ENCODE measurements at places on chromosomes 6 and 20.

DNA sequence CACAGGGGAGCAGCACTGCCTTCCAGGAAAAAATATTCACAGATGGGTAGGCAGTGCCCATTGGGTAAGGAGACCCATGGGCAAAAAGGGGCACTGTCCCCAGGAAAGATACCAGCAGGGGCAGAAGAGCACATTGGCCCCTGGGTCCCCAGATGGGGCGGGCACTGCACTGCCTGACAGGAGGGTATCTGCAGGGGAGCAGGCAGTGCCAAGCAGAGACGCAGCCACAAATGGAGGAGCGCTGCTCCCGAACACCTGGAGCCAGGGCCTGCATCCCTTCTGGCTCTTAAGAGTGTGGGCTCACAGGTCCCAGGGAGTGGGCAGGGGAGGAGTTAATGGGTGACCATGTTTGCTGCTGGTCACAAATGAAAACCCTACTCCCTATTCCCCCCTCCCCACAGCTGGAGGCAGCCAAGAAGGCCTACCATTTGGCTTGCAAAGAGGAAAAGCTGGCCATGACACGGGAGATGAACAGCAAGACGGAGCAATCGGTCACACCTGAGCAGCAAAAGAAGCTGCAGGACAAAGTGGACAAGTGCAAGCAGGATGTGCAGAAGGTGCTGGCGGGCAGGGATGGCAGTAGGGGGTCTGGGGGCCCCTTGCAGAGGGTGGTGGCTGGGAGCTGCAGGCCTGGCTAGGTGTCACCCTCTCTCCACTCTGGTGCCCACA, 27.0 kb downstream of the SPDEF start:
- DNase-seq = no peak

- no peak for DNase-seq
Observed at GRCh38 chr6:134810402-134810801, 139.5 kb downstream of the ALDH8A1 start.

DNA sequence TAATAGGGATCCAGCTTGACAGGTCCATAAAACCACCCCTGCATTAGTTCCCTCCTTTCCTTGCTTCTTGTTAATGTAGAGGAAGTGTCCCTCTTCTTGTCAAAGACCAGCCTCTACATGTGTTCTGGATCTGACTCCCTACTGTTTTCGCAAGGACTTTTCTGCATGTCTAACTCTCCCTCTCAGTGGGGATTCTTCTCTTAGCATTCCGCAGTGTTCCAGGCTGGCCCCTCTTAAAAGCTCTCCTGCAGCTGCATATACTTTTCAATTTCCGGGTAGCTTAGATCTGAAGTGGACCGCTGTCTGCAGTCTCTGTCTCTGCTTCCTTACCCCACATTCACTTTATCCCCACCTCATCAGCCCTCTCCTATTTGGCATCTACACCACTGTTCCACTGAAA, 96.1 kb upstream of the MAN1A1 start:
- DNase-seq = no peak

GRCh38 chr6:166617359-166617758, 9.7 kb downstream of the RPS6KA2 start:
- DNase-seq = no peak

DNA sequence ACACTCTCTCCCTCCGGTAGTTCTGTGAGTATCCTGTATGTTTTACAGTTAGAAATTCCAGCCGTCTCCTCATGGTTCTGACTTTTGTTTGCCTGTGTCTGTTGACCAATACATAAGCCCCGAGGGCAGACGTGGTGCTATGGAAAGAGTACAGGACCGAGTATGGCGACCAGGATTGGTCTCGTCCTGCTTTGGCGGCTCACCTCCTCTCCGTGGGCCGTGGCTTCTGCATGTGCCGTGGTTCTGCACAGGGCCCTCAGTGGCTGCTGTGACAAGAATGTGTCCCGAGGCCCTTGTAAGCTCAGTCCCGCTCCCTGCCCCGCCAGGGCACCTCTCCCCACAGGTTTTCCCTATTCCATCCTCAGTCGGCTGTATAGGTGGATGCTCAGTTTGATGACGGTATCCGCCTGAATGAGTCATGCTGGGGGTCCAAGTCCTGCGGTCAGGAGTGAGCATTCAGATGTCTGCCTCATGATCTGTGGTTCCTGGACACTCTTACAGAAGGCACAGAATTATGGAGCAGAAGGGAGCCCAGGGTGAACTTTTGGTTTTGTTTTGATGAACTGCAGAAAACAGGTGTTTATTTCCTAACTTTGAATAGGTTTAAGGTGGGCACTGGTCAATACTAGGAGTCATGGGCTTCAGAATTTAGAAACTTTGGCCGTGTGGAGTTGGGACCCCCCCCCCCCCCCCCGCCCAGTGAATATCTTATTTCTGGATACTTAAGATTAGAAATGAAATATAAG, 1.2 kb downstream of the ARFGAP1 start:
- DNase-seq = no peak

GRCh38 chr6:36378936-36379335, 8.5 kb downstream of the ETV7 start:
- no peak for DNase-seq

DNA sequence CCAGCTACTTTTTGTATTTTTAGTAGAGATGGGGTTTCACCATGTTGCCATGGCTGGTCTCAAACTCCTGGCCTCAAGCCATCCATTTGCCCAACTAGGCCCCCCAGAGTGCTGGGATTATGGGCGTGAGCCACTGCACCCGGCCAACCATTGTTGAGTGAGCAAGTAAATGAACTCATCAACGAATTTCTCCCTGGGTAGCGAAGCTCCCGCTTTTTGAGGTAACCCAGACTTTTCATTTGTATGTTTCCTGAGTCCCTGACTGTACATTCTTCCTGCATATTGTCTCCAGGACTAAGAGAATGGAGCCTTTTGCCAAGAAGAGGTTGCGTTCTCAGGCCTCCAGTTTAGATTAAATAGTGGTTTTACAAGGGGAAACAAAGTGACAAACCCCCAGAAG, 36.4 kb downstream of the RIPOR3 start:
- DNase-seq = no peak

DNA sequence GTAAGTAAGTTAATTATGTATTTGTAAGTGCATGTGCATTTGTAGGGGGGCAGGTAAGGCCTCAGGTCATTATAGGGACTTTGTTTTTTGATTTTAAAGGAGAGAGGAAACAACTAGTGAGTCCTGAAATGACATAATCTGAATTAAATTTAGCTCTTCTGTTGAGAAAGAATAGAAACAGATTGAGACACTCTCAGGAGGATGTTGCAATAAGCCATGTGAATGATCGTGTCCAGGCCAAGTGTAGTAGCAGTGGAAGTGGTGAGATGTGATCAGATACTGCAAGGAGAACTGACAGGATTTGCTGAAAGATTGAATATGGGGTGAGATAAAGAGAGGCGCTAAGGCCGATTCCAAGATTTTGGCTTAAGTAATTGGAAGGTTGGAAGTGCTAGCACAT, 2.6 kb upstream of the CENPW start:
- DNase-seq = no peak
